Activated naive CD8-positive, alpha-beta T cell treated with anti-CD3 and anti-CD28 coated beads, Interleukin-2, amount 50 U/mL, for 24 hours (primary cell): ENCODE measurements at places on chromosomes 6 and 20.

GRCh38 chr6:34151321-34152041 is 5.6 kb upstream of the GRM4 start:
- no peak for DNase-seq

GRCh38 chr20:10540636-10541493 is 105.8 kb downstream of the SLX4IP start:
- DNase-seq: no peak

DNA sequence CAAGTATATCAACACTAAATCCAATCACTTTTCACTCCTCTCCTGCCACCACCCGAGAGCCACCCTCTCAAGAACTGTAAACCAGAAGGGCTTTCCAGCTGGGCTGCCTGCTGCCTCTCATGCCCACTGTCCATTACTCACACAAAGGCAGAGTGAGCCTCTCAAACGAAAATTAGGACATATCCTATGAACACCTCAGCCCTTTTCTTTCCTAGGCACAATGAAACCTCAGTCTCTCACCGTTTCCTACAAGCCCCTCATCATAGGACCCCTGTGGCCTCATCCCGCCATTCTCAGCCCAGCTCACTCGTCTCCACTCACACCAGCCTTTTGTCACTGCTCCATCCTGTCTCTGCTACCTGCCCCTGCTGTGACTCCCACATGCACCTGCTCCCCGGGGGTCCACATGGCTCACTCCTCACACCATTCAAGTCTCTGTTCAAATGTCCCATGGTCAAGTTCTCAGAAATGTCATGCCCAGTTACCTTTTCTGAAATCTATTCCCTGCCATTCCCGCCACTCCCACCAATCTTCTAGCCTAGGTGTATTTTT is 7.4 kb downstream of the HLA-F start:
- DNase-seq: no peak

- peak; percentile 59 for DNase-seq
Observed at GRCh38 chr6:43172104-43173007, 1.3 kb downstream of the SRF start.

- DNase-seq: no peak
Observed at GRCh38 chr6:116560130-116560529, 6.6 kb downstream of the CALHM4 start.

DNA sequence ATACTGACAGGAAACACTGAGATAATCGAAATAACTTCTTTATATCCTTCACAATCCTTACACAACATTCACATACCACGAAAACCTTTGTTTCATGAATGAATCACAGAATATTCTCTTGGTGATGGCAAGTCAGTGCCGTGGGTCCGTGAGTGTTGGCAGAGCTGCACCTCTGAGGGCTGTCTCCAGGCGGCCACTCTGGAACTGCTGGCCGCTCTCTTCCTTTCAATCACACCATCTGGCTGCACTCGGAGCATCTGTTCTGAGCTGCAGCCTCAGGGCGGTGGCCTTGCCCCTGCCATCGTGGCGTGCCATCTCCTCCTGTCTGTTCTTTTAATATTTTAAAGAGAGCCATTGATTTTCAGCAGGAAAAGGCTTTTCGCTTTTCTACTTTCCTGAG is 129.4 kb upstream of the AFDN start:
- no peak for DNase-seq

DNA sequence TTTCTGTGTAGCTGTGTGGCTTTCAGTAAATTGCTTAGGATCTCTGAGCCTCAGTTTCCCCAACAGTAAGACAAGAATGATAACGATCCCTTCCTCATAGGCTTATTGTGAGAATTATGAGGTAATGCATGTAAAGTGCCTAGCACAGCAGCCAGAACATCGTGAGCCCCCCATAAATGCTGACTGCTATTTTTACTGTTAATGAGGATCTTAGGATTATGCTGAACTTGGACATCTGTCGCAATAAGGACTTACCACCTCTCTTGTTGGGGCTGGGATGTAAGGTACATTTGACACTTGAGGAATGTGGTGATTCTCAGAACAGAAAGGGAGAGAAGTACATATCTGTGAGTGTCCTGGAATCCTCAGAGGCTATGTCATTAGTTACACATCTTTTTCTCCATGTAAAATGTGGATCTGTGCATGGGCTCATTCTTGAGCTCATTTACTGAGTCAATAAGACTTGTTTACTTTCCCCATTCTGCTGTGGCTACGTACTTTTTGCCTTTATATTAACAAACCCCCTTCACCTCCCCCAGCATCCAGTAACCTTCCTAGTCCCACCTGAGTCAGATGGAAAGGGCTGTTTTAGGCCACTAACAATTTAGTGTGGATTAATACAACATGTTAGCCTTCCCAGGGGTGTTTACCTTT is 64.4 kb upstream of the PLEKHG1 start:
- no peak for DNase-seq

- DNase-seq: no peak
Observed at GRCh38 chr6:75546381-75546780, 52.8 kb upstream of the FILIP1 start.

GRCh38 chr6:113819169-113819830 is 37.8 kb upstream of the MARCKS start:
- no peak for DNase-seq

DNA sequence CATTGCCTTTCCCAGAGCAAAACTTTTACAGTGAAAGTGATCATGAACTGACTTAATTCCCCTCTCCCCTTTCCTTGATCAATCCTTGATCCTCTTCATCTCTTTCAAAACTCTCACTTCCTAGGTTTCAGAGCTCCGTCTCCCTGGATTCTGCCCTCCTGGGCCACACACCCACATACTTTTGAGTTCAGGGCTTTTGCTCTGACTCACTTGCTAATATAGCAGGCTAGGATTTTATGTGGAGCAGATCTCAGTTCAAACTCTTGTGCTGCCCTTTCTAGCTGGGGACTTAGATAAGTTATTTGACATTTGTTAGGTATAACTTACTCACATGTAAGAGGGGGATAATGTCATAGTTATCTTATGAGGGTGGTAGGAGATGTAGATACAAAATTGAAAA is 109.1 kb upstream of the MLIP start:
- no peak for DNase-seq

GRCh38 chr20:45291526-45291925 is 15.1 kb upstream of the RBPJL start:
- DNase-seq: no peak

- DNase-seq: no peak
Observed at GRCh38 chr6:53162606-53163005, 14.0 kb upstream of the GCM1 start.
